Activated B cell treated with CpG ODN at 0.5 μM for 24 hours (primary cell): ENCODE measurements at places on chromosomes 6 and 20.

- no peak for DNase-seq
These were observed 23.0 kb upstream of the FKBP1A start for GRCh38 chr20:1415667-1416468.

GRCh38 chr6:116175344-116175743 lies 49.4 kb upstream of the COL10A1 start:
- DNase-seq: no peak

DNA sequence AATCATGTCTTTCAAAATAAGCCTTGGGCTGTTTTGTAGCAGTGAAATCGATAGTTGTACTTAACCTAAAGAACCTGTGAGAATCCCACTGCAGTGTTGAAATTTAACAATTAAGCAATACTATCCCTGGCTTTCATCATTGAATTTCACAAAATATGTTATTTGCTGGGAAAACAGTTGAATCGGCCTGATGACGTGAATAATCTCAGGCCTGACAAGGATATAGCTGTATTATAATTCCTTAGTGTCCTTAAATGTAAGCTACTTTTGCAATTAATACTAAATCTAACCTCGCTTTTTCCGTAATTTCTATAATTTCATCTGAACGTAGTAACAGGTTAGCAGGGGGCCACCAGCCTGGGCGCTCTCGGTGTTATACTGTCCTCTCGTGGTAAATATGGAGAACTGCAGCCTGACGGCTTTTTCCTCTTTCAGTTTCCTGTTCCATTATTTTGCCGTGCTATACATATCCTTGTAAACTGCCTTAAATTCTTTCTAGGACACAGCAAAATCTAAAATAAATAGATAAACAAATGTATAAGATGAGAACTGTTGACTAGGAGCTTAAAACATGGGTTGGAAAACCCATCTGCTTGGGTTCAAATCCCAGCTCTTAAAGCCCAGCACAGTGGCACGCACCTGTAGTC lies 24.0 kb downstream of the MTFR2 start:
- DNase-seq: no peak

DNA sequence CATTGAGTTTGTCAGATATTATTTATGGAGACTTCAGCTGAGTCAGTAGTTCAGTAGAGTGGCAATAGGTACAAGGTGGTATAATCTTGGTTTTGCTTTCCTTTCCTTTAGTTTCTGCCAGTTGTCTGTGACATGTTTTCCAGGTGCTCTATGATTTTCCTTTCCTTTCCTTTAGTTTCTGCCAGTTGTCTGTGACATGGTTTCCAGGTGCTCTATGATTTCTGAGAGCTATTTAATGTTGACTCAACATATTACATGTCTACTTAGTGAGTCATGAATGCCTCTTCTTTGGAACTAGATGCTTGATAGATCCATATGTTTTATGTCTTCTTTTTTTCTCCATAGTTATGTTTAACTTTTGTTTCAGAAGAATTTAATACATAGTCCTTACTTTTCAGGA lies 186.4 kb upstream of the DEFB112 start:
- no peak for DNase-seq

- no peak for DNase-seq
These were observed 14.8 kb downstream of the ADGRF1 start for GRCh38 chr6:47027315-47027714.

GRCh38 chr6:84967965-84968364 lies 203.6 kb upstream of the TBX18 start:
- no peak for DNase-seq

DNA sequence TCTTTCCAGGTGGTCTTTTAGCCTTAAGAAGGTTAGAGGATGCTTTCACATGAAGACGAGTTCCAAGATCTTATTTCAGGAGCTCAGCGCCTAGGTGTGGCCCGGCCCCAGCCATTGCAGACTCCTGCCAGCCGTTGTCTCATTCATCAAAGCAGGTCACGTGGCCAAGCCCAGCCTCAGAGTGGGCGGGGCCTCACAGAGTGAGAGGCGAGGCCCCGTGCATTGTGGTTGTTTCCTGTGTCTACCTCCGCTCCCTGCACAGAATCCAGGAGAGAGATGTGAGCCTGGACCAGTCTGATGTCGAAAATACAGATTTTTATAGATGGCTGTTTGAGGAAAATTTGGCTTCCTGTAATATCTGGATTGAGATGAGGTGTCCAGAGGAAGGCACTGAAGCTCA lies 49.2 kb upstream of the CST5 start:
- no peak for DNase-seq

GRCh38 chr20:48198929-48199451 lies 413.7 kb upstream of the SULF2 start:
- no peak for DNase-seq
